ENCODE measurements at places on chromosomes 7 and 10.

GRCh38 chr7:92161271-92161670 lies 17.7 kb downstream of the LRRD1 start:
- no peak for DNase-seq

- no peak for DNase-seq
Observed at GRCh38 chr7:25459057-25459456, 230.8 kb upstream of the NPVF start.

- no peak for DNase-seq
Observed at GRCh38 chr7:113371416-113372043, 253.2 kb upstream of the SMIM30 start.

DNA sequence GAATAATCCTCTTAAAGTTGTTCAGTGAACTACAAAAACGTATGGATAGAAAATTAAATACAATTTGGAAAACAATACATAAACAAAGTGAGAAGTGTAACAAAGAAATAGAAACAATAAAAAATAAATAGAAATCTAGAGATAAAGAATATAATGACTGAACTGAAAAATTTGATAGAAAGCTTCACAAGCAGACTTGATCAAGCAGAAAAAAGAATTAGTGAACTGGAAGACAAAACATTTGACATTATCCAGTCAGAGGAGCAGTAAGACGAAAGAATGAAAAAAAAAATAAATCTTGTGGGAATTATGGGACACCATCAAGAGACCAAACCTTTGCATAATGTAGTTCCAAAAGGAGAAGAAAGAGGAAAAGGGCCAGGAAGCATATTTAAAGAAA lies 32.4 kb upstream of the NPY start:
- DNase-seq = no peak

DNA sequence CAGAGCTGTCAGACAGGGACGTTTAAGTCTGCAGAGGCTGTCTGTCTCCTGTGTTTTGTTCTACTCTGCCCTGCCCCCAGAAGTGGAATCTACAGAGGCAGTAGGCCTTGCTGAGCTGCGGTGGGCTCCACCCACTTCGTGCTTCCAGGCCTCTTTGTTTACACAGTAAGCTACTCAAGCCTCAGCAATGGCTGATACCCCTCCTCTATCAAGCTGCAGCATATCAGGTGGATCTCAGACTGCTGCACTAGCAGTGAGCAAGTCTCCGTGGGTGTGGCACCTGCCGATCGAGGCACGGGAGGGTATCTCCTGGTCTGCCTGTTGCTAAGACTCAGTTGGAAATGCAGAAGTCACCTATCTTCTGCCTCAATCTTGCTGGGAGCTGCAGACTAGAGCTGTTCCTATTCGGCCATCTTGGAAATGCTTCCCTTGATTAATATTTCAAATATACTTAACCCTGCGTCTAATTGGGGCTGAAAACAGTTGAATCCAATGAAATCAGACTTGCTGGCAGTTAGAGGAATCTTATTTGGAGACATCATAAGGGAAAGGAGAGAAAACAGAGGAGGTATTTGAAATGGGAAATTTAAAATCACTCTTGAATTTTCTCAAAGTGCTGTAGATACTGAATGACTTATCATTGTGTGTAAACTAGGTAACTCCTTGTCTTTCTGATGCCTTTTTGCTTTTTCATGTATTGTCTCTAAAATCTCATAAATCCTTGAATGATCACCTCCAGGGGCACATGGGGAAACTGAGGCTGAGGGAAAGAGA lies 13.8 kb upstream of the CYP3A5 start:
- DNase-seq = peak; percentile 53

- no peak for DNase-seq
Observed at GRCh38 chr10:99943908-99944307, 65.8 kb downstream of the DNMBP start.

DNA sequence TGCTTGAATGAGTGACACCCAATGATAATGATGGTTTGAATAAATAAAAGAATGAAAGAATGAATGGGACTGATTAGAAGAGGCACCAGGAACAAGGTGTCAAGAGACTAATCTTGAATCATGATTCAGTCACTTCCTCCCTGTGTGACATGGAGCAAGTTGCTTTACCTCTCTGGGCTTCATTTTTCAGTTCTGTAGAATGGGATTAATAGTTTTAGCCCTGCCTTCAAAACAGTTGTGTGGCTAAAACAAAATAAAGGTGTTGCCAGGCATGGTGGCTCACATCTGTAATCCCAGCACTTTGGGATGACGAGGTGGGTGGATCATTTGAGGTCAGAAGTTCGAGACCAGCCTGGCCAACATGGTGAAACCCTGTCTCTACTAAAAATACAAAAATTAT lies 37.6 kb downstream of the MYL10 start:
- no peak for DNase-seq

DNA sequence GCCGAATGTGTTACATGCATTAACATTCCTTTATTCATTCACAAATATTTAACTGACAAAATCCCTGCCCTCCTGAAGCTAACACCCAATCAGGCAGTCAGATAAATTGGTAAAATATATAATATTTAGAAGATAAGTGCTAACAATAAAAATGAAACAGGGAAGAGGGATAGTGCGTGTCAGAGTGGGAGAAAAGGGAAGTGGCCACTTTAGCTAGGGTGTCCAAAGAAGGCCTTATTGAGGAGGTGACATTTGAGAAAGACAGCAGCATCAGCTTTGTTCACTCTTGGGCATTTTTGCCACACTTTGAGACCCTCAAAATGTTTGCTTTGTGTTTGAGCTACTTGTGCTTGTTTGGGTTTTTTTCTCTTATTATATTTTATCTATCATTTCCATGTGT lies 317.8 kb downstream of the SNX13 start:
- DNase-seq = no peak

- no peak for DNase-seq
Observed at GRCh38 chr10:122441961-122442360, 12.5 kb upstream of the ARMS2 start.

GRCh38 chr7:139339025-139339424 lies 2.1 kb upstream of the FMC1 start:
- no peak for DNase-seq

GRCh38 chr10:88115407-88115806 lies 252.0 kb downstream of the PTEN start:
- no peak for DNase-seq

DNA sequence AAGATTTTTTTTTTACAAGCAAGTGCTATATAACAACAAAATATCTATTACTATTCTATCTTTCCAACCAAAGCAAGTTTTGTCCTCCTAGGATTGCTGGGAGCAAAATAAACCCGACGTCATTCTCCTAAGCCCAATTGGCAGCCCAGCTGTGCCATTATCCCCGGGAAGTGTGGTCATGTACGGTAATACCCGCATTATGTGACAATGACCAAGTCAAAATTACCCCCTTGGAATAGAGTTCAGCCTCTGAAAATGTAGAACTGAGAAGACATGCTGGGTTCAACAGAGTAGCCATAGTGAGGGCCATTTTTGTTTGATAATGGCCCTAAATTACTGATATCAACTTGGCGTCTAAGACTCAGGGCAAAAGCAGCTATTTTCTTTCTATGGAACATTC lies 215.5 kb downstream of the LRRTM3 start:
- no peak for DNase-seq

DNA sequence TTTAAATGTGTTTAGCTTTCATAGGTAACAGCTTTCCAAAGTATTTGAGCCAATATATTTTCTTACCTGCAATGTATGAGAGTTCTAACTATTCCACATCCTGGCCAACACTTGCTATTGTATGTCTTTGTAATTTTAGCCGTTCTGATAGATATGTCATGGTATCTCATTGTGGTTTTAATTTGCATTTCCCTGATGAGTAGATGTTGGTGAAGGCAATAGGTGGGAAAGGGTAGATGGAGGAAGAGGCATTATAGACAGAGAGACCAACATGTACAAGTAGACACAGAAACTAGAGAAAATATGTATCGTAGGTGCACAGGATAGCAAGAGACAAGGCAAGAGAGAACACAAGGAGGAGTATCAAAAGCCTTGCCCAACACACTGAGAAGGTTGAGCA lies 54.8 kb upstream of the CCDC71L start:
- no peak for DNase-seq

DNA sequence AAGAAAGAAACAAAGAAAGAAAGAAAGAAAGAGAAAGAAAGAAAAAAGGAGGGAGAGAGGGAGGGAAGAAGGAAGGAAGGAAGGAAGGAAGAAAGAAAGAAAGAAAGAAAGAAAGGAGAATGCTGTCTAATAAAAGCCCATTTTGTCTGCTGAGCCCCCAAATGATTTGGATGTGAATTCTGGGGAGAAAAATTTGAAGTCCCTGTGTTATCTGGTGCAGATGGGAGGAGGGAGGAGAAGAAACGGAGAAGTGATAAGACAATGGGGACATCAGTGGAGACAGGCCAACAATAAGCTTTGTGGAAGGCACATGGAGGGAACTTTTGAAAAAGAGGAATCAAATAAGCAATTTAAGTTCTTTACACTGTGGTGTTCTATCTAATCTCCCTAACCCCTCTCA lies 24.6 kb upstream of the TMEM273 start:
- DNase-seq = no peak

DNA sequence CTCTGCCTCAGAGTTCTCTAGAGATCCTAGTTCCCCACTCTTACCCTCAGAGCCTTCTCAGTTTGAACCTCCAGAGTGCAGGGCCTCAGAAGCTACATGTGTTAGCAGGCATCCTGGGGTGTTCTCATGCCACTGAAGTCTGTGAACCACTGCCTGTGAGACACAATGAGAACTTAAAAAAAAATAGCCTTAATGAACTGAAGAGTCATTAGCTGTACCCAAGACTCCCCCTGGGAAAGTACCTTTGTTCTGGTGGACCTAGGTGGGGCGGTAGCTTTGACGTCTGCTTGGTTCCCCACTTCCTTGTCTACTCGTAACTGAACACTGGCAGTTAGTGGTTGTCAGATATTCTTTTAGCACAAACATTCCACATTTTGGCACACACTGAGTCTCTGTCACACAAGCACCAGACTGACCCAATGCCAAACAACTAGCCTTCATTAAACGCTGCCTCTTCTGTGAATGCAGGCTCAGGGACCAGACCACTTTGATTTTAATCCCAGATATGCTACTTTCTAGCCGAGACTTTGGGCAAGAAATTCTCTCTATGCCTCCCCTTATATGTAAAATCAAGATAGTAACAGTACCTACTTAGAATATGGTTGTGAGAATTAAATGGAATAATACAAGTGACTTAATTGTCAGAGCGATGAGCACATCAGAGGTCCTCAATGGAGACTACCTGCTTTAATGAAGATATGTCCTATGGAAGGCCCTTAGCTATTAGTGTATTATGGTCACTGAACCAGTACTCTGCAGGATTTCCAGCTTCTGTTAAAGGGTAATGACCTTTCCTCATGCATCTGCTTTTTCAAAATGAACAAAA lies 75.3 kb upstream of the CC2D2B start:
- no peak for DNase-seq

All from SHP77 treated with DMSO at 0.1 percent for 48 hours (cell line).